SIG-M5 (cell line): ENCODE measurements at places on chromosomes 16 and 17.

DNA sequence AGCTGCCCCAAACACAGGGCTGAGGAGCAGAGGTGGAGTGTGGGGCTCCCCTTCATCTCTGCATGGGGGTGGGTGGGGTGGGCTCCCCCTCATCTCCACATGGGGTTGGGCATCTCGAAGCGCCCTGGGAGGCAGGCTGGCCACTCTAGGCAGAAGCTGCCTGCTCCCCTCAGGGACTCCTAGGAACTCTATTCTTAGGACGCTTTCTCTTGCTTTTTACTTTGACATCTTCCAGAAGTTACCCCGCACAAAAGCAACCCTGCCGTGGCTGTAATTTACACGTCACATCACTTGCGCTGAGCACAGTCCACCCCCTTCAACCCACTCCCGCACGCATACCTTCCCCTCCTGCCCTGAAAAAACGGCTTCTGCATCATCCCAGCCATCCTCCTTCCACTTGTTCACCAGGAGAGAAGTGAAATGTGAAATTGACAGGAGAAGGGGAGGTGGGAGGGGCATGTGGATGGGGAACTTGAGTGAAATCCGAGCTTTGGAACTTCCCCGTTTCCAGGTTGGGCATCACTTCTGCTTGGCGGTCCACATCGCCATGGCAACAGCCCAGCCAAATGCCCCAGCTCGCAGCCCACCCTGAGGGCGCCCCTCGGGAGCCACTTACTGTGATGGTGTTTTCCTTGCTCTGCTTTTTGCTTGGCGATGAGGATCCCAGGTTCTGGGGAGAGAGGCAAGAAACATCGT lies 53.7 kb upstream of the RCVRN start:
- DNase-seq, result no peak

- DNase-seq, result no peak
Measured at GRCh38 chr16:12580809-12581208, 222.9 kb downstream of the CPPED1 start.

GRCh38 chr17:44109312-44109630 lies 14.2 kb downstream of the HDAC5 start:
- DNase-seq, result no peak

DNA sequence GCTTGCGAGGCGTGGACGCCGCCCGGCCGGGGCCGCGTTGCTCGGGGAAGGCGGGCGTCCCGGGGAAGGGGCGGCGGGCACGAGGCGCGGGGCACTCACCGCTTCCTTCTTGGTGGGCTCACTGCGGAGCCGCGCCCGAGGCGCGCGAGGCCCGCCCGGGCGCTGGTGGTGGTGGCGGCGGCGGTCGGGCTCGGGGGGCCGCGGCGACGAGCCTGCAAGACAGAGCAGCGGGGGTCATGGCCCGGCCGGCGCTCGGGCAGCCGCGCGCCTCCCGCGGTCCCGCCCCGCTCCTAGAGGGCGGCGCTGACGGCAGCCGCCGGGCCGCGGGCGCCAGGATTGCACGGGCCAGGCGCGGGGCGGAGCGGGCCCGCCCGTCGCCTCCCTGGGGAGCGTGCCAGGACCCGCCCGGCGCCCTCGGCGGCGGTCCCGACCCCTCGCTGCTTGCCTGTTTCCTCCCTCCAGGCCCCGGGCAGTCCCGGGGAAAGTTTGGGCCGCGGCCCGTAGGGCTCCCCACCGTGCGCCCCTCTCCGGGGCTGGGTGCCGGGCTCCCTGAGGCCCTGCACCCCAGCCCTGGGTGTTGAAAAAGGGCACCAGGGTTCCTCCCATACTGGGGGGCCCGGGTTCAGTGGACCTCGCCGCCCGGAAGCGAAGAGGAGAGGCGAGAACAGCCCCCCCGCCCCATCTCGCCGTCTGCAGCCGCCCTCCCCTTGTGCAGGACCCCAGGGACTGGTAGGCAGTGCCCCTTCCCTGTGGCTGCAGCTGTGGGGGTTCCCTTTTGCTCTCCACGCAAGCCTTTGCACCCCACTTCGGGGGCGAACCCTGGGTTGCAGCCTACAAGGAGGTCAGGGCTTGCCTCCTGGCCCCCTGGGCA lies at the start of gene C16orf74:
TSS of gene C16orf74 (minus strand) at position 270 of the 871 bp plus-strand sequence. CDS start 15,879 bp downstream, outside the sequence.
- DNase-seq, result no peak

GRCh38 chr16:15640966-15641365 lies 2.0 kb downstream of the MARF1 start:
- no peak for DNase-seq

DNA sequence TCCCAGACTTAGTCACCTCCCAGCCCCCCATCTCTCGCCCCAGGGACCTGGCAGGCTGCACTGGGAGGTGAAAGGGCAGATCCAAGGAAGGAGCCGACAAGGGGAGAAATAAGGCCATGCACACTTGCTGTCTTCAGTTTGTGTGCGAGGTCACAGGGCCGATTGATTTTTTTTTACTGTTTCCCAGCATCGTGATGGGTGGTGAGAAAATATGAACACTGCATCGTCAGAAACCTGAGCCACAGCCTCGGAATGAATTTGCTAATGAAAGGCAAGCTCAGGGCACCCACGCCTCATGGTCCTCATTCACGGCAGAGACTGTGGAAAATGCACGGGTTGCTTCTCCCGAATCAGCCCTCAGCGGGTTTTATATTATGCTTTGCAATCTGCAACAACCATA lies 98.0 kb downstream of the SOCS1 start:
- no peak for DNase-seq

DNA sequence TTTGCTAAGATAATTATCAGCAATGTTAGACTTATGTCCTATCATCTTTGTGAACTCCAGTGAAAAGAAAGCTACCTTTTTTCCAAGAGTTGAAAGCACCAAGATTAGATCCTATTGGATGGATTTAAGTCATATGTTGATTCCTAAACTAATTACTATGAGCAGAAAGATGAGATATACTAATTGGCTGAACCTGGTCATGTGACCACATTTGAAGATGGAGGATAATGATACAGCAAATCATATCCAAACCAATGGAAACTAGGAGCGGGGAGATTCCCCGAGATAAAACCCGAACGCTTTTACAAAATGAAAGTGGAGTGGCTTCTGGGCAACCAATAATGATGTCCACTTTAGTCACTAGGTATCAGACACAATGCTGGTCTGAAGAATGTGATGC lies 1060.2 kb upstream of the EEF2KMT start:
- DNase-seq, result no peak

GRCh38 chr16:53503991-53504663 lies 1.1 kb upstream of the AKTIP start:
- no peak for DNase-seq

DNA sequence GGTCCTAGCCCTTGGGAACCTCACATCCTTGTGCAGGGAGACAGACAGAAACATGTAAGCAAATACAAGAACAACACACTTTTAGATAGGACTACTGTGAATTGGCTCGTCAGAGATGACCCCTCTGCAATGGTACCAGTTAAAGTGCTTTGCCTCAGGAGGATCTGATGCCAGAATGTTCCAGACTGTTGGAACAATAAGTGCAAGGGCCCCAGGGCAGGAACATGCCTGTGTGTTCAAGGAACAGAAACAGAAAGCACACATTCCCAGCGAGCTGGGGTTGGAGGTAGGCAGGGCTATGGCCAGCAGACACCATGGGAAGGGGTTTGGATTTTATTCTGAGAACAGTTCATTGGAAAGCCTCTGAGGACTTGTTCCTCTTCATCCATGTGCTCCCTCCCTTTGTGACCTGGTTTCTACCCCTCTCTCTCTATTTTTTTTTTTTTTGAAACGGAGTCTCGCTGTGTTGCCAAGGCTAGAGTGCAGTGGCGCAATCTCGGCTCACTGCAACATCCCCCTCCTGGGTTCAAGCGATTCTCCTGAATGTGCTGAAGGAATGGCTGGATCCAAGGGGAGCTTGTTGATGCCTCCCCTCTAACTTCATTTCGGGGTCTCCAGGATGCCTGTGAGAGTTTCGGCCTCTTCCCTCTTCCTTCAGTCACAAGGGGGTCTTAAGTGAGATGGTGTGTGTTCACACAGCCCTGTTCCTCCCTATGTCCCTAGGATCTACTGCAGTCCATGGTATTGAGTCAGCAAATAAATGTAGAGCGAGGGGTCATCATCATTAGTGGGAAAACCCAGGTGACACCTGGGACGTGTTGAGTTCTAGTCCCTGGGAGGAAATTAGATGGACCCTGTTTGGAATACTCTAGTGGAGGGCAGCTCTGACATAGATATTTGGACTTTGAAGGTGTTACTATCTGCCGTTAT lies 6.4 kb downstream of the STAT5A start:
- DNase-seq, result no peak
